Caco-2 (cell line): ENCODE measurements at places on chromosomes 5 and 9. TPM values are rescaled to one million over a fixed set of nuclear protein-coding genes. Genes with fewer than 3 reads are reported as not detected.

GRCh38 chr9:8071445-8071798, 271.8 kb upstream of the DMAC1 start:
- no peak for DNase-seq

DNA sequence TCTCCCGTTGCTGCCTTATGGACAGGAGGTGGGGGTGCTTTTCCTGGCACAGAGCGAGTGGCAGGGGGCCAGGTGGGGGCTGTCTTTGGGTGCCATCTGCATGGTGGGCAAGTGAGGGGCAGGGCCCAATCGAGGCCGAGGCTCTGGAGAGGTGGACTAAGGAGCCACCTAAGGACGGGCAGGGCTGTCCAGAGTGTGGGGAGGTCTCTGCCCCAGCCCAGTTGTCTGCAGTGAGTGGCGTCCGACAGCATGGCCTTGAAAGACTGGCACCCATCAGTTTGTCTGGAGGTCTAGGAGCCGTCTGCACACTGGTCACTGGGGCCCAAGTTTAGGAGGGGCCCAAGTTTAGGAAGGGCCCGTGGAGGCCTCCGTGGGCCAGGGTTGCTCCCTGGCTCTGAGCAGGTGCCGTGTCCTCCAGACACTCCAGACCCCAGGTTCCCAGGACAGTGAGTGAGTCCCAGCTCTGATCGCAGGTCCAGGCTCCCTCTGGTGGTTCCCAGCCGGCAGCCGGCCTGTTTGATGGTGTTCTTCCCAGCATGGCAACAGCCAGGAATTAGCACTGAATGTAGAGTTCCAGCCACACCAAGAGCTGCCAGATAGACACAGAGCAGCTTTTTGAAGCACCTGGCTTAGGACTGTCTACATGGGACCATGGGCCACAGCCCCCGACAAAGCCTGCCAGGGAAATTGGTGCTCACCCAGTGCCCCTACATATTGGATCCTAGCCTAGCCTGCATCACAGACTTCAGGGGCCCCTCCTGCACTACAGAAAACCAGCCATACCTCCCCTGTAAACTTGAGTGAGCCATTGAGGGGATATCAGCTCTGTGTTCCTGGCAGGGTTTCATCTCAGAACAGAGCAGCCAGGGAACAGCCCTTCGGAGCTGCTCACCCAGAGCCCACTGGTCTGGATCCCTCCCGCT, 120.9 kb downstream of the WNK2 start:
- peak; percentile 61 for DNase-seq

DNA sequence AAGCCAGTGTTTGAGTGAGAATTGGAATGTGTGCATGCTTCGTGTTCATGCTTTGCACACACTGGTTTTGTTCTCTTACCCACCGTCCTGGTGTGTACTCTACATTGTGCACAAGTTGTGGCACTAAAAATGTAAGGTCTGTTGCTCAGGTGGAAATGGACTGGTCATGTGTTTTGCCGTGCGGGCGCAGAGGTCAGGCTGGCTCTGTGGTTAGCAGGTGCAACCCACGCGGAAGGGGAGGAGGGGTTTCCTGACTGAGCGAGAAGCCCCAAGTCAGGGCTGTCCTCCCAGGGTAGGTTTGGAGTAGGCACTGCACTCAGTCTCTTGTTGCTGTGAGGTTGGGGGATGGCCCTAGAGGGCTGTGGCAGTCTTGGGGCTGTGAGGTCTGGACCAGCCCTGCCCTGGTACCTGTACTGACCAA, 86.6 kb downstream of the EHMT1 start:
- DNase-seq: no peak

GRCh38 chr9:132878695-132879456, at the start of gene SPACA9:
TSS of gene SPACA9 (plus strand) at chr9:132878898. CDS start at chr9:132883948, 5,050 bp downstream.
- DNase-seq: peak; percentile 69

DNA sequence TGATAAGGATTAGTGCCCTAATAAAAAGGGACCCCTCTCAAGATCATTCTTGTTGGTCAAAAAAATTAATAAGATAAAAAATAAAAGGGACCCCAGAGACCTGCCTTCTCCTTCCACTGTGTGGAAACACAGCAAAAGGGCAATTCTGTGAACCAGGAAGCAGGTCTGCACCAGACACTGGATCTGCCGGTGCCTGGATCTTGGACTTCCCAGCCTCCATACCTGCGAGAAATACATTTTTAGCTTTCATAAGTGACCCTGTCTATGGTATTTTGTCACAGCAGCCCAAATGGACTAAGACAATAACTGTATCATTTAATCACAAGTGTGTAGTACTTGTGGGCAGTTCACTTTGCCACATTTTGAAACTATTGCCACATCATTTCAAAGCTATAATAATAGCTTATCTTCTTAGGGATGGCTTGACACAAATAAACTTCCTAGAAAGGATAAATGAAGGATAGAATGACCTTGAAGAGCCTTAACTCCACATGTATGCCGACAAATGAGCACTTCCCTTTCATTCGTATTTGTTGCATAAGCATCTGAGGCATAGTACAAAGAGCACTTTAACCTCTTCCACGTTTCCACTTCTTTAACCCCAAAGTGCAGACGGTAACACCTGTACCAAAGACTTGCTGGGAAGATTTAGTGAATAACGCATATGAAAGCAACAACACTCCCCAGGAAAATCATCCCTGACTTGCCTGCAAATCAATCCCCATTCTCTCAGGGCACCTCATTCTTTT, 336.5 kb downstream of the RFX3 start:
- no peak for DNase-seq

- no peak for DNase-seq
Measured at GRCh38 chr9:36148311-36149051, 11.9 kb downstream of the GLIPR2 start.

The PPP1R26 gene
- total RNA-seq: 23.7 and 24.3 TPM in 2 replicates

The MTREX gene
- 83.7 and 95.2 TPM in 2 replicates for total RNA-seq

The PLAC8L1 gene
- total RNA-seq: 1.0 TPM in 1 of 2 replicates, not detected in the other

The ACOT12 gene
- total RNA-seq: 1.4 TPM in 2 replicates
